Calu3 (cell line): ENCODE measurements at places on chromosomes 7 and 10. TPM values are rescaled to one million over a fixed set of nuclear protein-coding genes. Genes with fewer than 3 reads are reported as not detected.

Gene SYT15B
- 0.21 and 0.24 TPM in 2 replicates for total RNA-seq

Gene PVRIG
- not detected in 2 replicates for total RNA-seq

Gene DOCK1
- total RNA-seq: 29.1 and 34.2 TPM in 2 replicates

- H3K27me3 ChIP-seq: no peaks in the 10 kb centered on the region
- DNase-seq: no peak
- H3K4me3 ChIP-seq: no peak overlapping the region
- no peaks in the 10 kb centered on the region for H3K4me1 ChIP-seq
- H3K36me3 ChIP-seq: no peaks in the 10 kb centered on the region
Measured at GRCh38 chr7:114309729-114310128, 104.9 kb upstream of the FOXP2 start.

GRCh38 chr10:48742891-48743860 lies 58.5 kb downstream of the WDFY4 start:
- H3K4me3 ChIP-seq: no peak overlapping the region
- no peaks in the 10 kb centered on the region for H3K36me3 ChIP-seq
- H3K27me3 ChIP-seq: peaks cover 69% of the 10 kb centered on the region
- H3K27ac ChIP-seq: no peak overlapping the region

DNA sequence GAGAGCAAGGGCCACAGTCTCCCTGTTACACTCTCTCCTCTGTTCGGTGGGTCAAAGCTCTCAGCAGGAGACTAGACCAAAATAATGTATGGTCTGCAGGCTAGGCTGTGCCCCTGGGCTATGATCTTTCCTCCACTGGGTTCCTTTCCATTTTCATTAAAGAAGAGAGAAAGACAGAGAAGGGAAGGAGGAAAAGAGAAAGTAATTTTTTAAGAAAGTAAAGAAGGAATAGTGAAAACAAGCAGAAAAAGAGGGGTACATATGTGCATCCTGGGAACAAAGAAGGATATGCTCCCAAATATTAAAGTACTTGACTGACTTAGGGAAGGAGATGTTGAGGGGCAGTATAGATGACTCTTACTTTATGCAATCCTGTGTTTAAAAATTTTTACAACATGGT lies 33.6 kb upstream of the PIK3AP1 start:
- DNase-seq: no peak
- H3K4me1 ChIP-seq: peaks cover 2% of the 10 kb centered on the region
- no peak overlapping the region for H3K27ac ChIP-seq
- no peaks in the 10 kb centered on the region for H3K36me3 ChIP-seq
- no peak overlapping the region for H3K4me3 ChIP-seq
- H3K27me3 ChIP-seq: no peaks in the 10 kb centered on the region

GRCh38 chr10:44333511-44333910 lies 51.4 kb downstream of the CXCL12 start:
- no peaks in the 10 kb centered on the region for H3K4me1 ChIP-seq
- no peak overlapping the region for H3K27ac ChIP-seq
- no peak overlapping the region for H3K4me3 ChIP-seq
- H3K36me3 ChIP-seq: no peaks in the 10 kb centered on the region
- H3K27me3 ChIP-seq: no peaks in the 10 kb centered on the region

DNA sequence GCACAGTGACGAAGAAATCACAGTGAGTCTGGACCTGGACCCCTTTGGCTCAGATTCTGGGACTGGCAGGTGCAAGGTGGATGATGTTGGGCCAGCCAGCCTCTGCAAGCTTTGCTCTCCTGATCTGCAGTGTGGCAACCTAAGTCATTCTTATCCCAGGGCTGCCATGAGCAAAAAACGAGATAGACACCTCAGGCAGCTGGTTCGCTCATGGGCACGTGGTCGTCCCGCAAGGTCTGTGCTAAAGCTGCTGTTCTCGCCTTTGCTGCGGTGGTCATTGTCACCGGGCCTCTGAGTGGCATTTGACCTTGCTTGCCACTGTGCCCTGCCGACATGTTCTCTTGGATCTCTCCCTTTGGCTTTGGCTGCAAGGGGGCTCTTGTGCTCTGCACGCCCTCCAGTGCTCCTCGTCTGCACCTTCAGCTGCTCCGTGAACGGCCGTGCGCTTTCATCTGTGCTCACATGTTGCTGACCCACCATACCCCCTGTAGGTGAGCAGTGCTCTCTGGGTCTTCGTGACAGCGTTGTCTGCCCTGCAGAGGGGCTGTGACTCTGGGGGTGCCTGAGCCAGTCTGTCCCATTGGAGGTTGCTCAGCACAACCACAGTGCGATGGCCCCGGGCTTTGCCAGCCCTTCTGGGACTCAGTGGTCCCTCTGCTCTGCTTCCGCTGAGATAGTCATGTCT lies 317.0 kb downstream of the GLRX3 start:
- H3K4me3 ChIP-seq: no peak overlapping the region
- no peaks in the 10 kb centered on the region for H3K36me3 ChIP-seq
- H3K27ac ChIP-seq: no peak overlapping the region
- H3K27me3 ChIP-seq: no peaks in the 10 kb centered on the region

GRCh38 chr7:92851732-92852131 lies 15.4 kb upstream of the CDK6 start:
- no peak for DNase-seq
- H3K4me3 ChIP-seq: no peak overlapping the region
- H3K4me1 ChIP-seq: no peaks in the 10 kb centered on the region
- H3K36me3 ChIP-seq: no peaks in the 10 kb centered on the region
- no peak overlapping the region for H3K27ac ChIP-seq
- no peaks in the 10 kb centered on the region for H3K27me3 ChIP-seq

DNA sequence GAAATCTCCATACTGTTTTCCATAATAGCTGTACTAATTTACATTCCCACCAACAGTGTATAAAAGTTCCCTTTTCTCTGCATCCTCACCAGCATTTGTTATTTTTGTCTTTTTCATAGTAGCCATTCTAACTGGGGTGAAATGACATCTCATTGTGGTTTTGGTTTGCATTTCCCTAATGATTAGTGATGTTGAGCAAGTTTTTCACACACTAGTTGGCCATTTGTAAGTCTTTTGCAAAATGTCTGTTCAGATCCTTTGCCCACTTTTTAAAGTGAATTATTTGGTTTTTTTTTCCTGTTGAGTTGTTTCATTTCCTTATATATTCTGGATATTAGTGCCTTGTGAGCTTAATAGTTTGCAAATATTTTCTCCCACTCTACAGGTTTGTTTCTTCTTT lies 101.0 kb upstream of the NFE2L3 start:
- H3K4me3 ChIP-seq: no peak overlapping the region
- H3K27ac ChIP-seq: no peak overlapping the region
- peaks cover 24% of the 10 kb centered on the region for H3K4me1 ChIP-seq
- DNase-seq: no peak
- H3K36me3 ChIP-seq: no peaks in the 10 kb centered on the region
- H3K27me3 ChIP-seq: no peaks in the 10 kb centered on the region

DNA sequence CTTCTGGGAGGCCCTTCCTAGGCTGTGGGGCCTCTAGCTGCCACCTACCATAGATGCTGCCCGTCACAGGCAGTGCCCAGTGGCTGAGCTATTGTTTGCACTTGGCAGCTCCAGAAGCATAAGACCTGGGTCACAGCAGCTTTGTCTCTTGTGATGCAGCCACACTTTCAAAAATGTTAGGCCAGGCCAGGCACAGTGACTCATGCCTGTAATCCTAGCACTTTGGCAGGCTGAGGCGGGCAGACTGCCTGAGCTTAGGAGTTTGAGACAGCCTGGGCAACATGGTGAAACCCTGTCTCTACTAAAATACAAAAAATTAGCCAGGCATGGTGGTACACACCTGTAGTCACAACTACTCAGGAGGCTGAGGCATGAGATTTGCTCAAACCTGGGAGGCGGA lies 9.5 kb upstream of the KAZALD1 start:
- peaks cover 8% of the 10 kb centered on the region for H3K4me1 ChIP-seq
- H3K27ac ChIP-seq: no peak overlapping the region
- H3K36me3 ChIP-seq: no peaks in the 10 kb centered on the region
- peaks cover 24% of the 10 kb centered on the region for H3K27me3 ChIP-seq

GRCh38 chr10:117324367-117324766 lies 50.9 kb downstream of the PDZD8 start:
- H3K4me3 ChIP-seq: no peak overlapping the region
- H3K27ac ChIP-seq: no peak overlapping the region
- H3K4me1 ChIP-seq: peaks cover 11% of the 10 kb centered on the region
- no peaks in the 10 kb centered on the region for H3K36me3 ChIP-seq
- no peaks in the 10 kb centered on the region for H3K27me3 ChIP-seq

- peak overlapping the region; percentile 40 for H3K27ac ChIP-seq
Measured at GRCh38 chr7:44377681-44378421, 52.5 kb upstream of the CAMK2B start.

DNA sequence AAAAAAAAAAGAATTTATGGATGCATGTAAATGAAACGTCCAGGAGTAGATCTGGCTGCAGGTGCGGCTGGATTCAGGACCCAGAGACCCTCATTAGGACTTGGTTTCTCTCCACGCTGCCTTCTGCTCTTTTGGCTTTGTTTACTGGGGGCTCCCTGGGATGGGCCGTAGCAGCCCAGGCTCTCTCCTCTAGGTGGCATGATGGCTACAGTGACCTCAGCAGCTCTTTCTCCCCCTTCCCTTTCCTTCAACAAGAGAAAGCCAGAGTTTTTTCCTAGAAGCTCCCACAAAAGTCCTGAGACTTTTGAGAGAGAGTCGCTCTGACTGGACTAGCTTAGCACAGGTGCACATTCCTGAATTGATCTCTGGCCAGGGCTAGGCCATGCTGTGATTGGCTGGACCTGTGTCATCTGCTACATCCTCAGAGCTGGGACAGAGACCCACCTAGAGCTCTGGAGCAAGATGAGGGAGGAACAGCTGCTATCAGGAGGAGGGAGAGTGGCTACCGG lies 67.8 kb upstream of the PDCD4 start:
- no peak overlapping the region for H3K27ac ChIP-seq
- H3K4me3 ChIP-seq: no peak overlapping the region
- peaks cover 23% of the 10 kb centered on the region for H3K27me3 ChIP-seq
- peak; percentile 40 for DNase-seq

DNA sequence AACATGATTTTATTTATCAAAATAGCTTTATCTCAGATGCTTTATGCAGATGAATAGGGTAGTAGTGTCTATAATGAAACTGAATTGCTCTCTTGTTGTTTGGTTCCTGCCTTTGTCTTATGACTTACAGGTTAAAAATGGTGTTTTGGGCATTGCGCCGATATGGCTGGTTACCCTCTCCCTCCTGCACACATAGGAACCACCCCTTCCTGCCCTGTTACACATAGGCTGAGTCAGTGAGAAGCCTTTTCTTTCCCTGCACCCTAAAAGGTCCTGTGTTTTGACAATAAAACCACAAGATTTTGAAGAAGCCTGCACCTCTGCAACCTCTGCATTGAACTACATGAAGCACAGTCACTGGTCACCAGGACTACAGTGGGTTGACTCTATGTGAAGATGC lies 655.8 kb upstream of the ANKRD30A start:
- no peak overlapping the region for H3K27ac ChIP-seq
- H3K27me3 ChIP-seq: no peaks in the 10 kb centered on the region
- no peaks in the 10 kb centered on the region for H3K36me3 ChIP-seq
- no peak for DNase-seq
- no peak overlapping the region for H3K4me3 ChIP-seq

DNA sequence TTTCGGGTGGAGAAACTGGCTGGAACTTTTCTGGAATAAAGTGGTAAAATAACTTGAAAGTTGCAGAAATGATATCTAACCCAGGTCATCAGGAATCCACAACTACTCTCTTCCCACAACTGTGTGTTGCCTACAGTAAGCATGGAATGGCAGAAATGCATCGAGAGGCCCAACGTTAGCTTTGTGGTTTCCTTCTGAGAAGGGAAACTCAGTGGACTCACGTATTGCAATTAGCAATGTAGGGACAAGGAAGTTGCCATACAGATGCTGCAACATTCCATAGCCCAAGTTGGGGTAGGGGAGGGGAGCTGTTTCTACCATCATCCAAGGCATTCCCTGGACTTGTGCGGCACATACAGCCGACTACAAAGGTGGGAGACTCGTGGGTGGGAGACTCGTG lies 1.9 kb downstream of the PON1 start:
- H3K4me3 ChIP-seq: no peak overlapping the region
- H3K4me1 ChIP-seq: no peaks in the 10 kb centered on the region
- no peaks in the 10 kb centered on the region for H3K36me3 ChIP-seq
- no peak for DNase-seq

GRCh38 chr7:21580073-21580521 lies 37.3 kb downstream of the DNAH11 start:
- H3K27ac ChIP-seq: peak overlapping the region; percentile 3
- H3K27me3 ChIP-seq: no peaks in the 10 kb centered on the region
- no peak overlapping the region for H3K4me3 ChIP-seq
- peaks cover 15% of the 10 kb centered on the region for H3K4me1 ChIP-seq

- no peak overlapping the region for H3K4me3 ChIP-seq
- peaks cover 28% of the 10 kb centered on the region for H3K36me3 ChIP-seq
- peaks cover 15% of the 10 kb centered on the region for H3K4me1 ChIP-seq
- no peaks in the 10 kb centered on the region for H3K27me3 ChIP-seq
Measured at GRCh38 chr10:29604291-29604825, 30.4 kb downstream of the SVIL start.

GRCh38 chr7:11795231-11795630 lies 36.8 kb downstream of the THSD7A start:
- H3K36me3 ChIP-seq: no peaks in the 10 kb centered on the region
- no peaks in the 10 kb centered on the region for H3K27me3 ChIP-seq
- no peak overlapping the region for H3K4me3 ChIP-seq
- H3K27ac ChIP-seq: no peak overlapping the region
- no peaks in the 10 kb centered on the region for H3K4me1 ChIP-seq
- no peak for DNase-seq

- no peak for DNase-seq
- H3K27me3 ChIP-seq: peaks cover 15% of the 10 kb centered on the region
- no peaks in the 10 kb centered on the region for H3K36me3 ChIP-seq
- H3K4me1 ChIP-seq: no peaks in the 10 kb centered on the region
Measured at GRCh38 chr10:67657775-67658174, 38.2 kb downstream of the CTNNA3 start.

- peaks cover 12% of the 10 kb centered on the region for H3K36me3 ChIP-seq
- H3K27me3 ChIP-seq: no peaks in the 10 kb centered on the region
- H3K27ac ChIP-seq: peak overlapping the region; percentile 73
- peak; percentile 81 for DNase-seq
- peak overlapping the region; percentile 88 for H3K4me3 ChIP-seq
- peaks cover 16% of the 10 kb centered on the region for H3K4me1 ChIP-seq
Measured at GRCh38 chr7:54932818-54933543, 85.8 kb upstream of the EGFR start.

DNA sequence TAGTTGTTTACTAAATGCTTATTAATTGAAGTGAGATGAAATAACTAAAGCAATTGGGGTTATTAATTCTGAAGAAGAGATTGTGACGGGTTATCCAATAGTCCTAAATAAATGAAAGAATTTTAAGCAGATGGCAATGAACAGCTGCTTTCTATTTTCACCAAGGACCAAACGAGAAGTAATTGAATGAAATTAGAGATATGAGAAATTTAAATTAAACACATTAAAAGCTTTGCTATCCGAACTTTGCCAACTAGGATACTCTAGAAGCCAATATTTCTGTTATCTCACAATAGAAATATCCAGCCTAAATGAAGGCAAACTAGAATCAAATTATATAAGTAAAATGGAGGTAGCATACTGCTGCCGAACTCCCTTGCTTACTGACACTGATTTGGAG lies 103.2 kb downstream of the GPR37 start:
- no peak overlapping the region for H3K27ac ChIP-seq
- H3K4me3 ChIP-seq: no peak overlapping the region
- no peak for DNase-seq
- H3K4me1 ChIP-seq: no peaks in the 10 kb centered on the region
- no peaks in the 10 kb centered on the region for H3K36me3 ChIP-seq
- no peaks in the 10 kb centered on the region for H3K27me3 ChIP-seq

GRCh38 chr7:73812996-73813395 lies 17.8 kb upstream of the CLDN4 start:
- DNase-seq: no peak
- no peaks in the 10 kb centered on the region for H3K27me3 ChIP-seq
- peaks cover 10% of the 10 kb centered on the region for H3K36me3 ChIP-seq
